ENCODE measurements at places on chromosomes 13 and 19.

- DNase-seq: no peak
Measured at GRCh38 chr13:95677564-95678266, 776 bp downstream of the DNAJC3 start.

DNA sequence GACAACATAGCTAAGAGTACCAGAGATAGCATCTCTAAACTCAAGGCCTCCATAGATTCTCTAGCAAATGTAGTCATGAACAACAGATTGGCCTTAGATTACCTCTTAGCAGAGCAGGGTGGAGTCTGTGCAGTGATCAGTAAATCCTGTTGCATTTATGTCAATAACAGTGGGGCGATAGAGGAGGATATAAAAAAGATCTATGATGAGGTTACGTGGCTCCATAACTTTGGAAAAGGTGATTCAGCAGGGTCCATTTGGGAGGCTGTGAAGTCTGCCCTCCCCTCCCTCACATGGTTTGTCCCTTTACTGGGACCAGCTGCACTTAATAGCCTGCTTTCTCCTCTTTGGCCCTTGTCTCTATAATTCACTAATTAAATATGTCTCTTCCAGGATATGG is 1.4 kb downstream of the ERVV-1 start:
- DNase-seq: no peak

DNA sequence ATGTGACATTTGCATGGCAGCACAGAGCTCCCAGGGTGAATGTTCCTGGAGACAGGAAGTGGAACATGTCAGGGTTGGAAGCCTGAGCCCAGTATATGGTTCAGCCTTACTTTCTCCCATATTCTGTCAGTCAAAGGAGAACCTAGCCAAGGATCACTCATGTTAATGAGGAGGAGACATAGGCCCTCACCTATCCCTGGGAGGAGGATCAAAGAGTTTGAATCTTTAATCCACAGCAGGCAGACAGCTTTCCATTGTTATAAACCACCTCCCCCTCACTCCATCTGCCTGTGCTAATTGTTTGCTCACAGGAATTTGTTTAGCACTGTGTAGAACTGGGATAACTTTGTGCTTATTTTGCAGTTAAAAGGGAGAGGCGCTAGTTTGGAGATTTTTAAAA is 1069.1 kb downstream of the EFNB2 start:
- no peak for DNase-seq

DNA sequence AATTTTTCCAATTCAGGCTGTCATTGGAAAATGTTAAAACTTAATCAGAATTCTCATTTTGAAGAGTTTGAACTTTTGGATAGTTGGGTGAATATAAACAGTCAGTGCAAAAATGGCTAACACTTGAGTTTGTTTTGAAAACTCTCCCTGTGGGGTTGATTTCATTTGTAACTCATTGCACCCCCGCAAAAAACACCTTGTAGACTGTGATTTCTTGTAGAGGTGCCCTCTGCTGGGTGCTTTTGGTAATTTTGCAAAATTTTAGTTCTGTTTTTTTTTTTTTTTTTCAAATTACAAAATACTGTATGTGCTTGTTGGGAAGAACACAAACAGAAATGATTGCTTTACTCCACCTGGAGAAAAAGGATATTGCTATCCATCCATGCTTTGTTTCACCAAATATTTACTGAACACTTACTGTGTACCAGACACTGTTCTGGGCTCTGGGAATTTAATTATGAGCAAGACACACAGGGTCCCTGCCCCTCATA is 28.2 kb upstream of the GPI start:
- no peak for DNase-seq

GRCh38 chr13:27374126-27374613 is 50.2 kb upstream of the GTF3A start:
- no peak for DNase-seq

DNA sequence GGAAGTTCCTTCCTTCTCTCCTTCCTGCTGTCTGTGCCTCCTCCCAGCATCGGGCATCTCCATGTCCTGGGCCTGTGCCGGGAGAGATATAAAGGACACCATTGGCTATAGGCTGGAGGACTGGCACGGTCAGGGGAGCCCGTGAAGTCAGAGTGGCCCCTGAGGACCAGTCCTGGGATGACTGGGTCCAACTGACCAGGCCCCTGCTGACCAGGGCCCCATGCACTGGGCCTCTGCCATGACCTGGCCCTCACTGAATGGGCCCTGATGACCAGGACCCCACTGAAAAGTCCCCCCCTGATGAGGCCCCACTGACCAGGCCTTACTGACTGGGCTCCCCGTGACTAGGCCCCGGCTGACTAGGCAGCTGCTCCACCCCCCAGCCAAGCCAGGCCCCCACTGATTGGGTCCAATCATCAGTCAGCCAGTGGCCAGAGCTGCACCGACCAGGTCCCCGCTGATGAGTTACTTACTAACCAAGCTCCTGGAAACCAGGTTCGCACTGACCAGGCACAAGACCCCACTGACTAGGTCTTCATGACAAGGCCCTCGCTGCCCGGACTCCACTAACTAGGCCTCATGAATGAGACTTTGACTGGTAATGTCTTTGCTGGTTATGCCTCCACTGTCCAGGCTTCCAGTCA is 20.0 kb upstream of the ZNF14 start:
- no peak for DNase-seq

DNA sequence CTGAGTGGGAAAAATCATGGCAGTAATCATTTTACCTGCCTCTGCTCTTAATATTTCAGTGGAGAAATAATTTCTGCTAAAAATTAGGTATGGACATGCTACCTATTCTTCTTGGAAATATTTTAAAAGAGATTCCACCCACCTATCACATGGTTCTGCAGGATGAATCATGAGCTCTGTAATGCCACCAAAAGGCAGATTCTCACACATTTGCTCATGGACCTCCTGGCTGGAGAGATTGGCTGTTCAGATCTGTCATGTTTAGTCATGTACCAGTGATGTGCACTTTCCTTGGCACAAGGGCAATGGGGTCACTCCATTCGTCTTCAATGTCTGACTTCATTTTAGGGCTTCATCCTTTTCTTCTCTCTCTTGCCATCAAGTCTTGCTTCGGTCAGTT is 101.8 kb upstream of the MBNL2 start:
- DNase-seq: no peak

- no peak for DNase-seq
Measured at GRCh38 chr13:100594255-100594654, 5.7 kb upstream of the GGACT start.

GRCh38 chr13:109707742-109708617 is 78.4 kb downstream of the IRS2 start:
- DNase-seq: no peak

DNA sequence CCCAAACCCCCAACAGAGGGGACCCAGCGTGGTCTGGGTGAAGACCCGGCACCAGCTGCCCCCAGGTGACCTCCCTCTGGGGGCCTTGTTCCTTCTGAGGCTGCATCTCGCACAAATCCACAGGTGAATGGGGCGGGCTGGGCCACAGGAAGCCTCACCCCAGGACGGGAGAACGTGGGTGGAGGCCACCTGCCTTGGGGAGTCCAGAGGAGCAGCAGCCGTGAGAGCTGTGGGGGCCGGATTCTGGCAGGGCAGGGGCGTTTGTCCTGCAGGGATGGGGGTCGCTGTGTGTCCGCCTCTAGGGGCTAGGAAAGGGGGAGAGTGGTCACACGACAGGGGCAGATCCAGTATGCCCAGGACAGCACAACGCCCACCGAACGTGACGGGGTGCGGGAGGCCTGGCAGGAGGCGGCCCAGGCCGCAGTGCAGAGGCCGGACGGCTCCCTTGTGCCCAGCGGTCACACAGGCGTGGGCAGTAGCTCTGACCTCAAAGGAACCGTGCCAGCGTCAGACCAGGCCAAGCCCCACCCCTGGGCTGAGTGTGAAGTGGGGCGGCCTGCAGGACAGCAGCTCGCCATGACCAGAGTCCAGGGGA is 6.7 kb downstream of the POLR2E start:
- no peak for DNase-seq

- DNase-seq: no peak
Measured at GRCh38 chr13:60448907-60449510, 52.0 kb downstream of the TDRD3 start.

- DNase-seq: no peak
Measured at GRCh38 chr19:35533201-35533821, at the start of gene GAPDHS. Gene GAPDHS (plus strand): TSS chr19:35533456. CDS start chr19:35533528, 72 bp downstream.

- no peak for DNase-seq
Measured at GRCh38 chr13:21039097-21039800, 22.1 kb downstream of the LATS2 start.

DNA sequence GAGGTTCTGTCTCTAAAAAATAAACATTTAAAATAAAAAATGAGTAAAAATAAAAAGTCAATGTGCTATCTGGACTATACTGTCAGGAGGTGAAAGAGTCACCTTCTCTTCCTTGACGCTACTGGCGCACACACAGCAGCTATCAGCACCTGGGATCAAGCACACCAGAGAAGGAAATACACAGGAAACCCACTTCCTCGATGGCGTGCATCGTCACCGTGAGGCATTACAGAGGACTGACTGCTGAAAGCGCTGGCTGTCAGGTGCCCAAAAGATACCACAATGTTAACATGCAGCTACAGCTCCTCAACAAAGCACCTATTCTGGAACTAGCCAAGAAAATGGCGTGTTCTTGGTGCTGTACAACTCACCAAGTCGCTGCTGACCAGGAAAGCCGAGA is 6.1 kb downstream of the SLC35E1 start:
- no peak for DNase-seq

- DNase-seq: no peak
Measured at GRCh38 chr13:75307370-75307949, 174.5 kb downstream of the TBC1D4 start.

GRCh38 chr13:102914339-102914930 is 68.6 kb downstream of the ERCC5 start:
- no peak for DNase-seq

DNA sequence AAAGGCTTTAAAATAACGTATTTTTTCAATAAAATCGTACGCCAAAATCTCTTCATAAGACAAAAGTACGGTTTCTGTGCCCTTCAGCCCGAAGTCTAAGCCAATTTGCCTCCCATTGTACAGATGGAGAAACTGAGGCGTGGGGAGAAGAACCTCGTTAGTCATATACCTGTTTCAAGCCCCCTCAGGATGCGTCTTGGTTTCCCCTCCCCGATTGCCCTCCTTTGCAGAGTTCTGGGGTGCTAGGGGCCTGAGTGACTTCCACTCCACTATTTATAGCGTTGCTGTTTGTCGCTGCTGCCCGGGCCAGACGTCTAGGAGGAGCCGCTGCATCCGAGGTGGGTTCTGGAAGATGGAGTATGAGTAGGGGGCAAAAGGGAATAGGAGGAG is 2.3 kb upstream of the LTBP4 start:
- no peak for DNase-seq

DNA sequence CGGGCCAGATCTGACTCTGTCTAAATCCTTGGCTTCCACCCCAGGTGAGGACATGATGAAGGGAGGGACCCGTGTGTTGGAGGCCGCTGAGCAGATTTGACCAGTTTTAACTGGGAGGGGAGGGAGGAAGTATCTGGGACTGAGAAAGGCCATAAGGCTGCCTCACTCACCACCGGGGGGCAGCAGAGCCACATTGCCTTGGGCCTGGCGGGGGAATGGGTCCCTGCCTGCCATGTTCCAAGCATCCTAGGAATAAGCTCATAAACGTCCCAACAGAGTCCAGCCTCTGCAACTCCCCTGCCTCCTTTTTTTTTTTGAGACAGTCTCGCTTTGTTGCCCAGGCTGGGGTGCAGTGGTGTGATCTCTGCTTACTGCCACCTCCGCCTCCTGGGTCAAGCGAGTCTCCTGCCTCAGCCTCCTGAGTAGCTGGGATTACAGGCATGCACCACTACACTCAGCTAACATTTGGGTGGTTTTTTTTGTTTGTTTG is 15.5 kb downstream of the MAST3 start:
- peak; percentile 93 for DNase-seq

GRCh38 chr13:80605011-80605410 is 264.1 kb upstream of the SPRY2 start:
- DNase-seq: no peak

DNA sequence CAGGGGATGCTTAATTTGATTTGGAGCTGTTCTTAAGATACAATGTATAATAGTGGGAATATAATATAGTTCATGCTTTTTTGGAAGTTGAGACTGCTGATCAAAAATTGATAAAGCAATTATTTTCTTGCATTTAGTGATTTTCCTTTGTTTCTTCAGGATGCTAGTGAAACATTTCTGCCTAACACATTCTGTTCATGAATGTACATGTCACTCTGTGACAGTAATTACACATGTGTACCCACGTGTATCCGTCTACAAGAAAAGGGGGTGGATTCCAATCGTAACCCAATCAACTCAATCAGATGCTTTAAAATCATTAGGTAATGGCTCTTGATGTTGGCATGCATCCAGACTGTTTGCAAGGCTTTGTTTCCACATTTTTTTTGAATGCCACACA is 5.0 kb upstream of the FRY start:
- no peak for DNase-seq

DNA sequence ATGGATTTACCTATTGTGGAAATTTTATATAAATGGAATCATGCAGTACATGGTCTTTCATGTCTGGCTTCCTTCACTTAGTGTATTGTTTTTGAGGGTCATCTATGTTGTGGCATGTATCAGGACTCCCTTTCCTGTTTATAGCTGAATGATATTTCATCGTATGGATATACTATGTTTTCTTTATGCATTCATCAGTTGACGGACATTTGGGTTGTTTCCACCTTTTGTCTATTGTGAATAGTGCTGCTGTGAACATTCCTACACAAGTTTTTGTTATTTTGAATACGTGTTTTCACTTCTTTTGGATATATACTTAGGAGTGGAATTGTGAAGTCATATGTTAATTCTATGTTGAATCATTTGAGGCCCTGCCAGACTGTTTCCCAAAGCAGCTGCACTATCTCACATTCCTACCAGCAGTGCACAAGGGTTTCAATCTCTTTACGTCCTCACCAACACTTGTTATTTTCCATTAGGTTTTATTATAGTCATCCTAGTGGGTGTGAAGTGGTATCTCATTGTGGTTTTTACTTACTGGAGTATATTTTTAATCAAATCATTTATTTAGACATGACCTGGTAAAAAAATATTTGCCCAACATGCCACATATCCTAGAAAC is 262.7 kb downstream of the DLEU7 start:
- DNase-seq: no peak

GRCh38 chr19:2455851-2456570 is 748 bp downstream of the LMNB2 start:
- DNase-seq: peak; percentile 74

GRCh38 chr13:86870444-86870843 is 800.7 kb upstream of the SLITRK5 start:
- DNase-seq: no peak

- no peak for DNase-seq
Measured at GRCh38 chr13:87887459-87888123, 216.4 kb downstream of the SLITRK5 start.

- no peak for DNase-seq
Measured at GRCh38 chr13:47955836-47956235, 45.2 kb downstream of the SUCLA2 start.
